Astrocyte (in vitro differentiated cells and primary cell): ENCODE measurements at places on chromosomes 16 and 17. TPM values are rescaled to one million over a fixed set of nuclear protein-coding genes. Genes with fewer than 3 reads are reported as not detected.

DNA sequence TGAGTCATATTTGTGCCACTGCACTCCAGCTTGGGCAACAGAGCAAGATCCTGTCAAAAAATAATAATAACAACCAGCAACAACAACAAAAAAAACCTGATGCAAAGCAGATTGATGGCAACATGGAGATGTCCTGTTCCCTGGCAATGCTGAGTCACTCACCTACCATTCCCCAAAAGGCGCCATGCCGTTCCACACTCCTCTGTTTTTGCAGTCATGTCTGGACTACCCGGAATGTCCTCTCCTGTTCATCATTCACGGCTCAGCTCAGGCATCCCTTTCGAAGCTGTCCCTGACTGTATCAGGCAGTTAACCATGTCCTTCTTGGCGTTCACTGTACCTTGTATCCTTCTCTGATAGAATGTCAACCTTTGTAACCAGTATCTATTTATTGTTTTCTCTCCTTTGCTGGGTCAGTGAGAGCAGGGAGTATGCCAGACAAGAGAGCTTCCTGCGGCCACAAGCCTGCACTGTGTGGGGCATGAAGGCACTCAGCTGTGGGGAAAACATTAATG, 147.7 kb downstream of the ABCC12 start:
- no peak for DNase-seq

DNA sequence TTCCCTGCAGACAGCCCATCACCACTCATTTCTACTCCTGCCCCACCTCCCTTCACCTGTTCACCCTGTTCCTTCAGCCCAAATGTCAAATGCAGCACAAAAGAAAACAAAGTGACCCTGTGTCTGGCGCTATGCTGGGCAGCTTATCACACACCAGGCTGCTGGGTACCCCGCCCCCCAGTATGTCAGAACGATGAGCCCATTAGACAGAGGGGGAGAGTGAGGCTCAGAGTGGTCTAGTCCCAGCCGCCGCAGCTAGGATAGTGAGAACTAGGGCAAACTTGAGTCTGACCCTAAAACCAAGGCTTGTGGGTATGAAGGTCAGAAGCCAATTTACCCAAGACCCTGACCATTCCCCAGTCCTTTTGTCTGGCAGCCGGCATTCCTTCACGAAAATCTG, 4.0 kb downstream of the TNP2 start:
- DNase-seq: no peak

GRCh38 chr17:2083613-2084035, 28.7 kb downstream of the HIC1 start:
- DNase-seq: no peak

GRCh38 chr16:69838489-69838888, 76.4 kb downstream of the WWP2 start:
- DNase-seq: no peak

DNA sequence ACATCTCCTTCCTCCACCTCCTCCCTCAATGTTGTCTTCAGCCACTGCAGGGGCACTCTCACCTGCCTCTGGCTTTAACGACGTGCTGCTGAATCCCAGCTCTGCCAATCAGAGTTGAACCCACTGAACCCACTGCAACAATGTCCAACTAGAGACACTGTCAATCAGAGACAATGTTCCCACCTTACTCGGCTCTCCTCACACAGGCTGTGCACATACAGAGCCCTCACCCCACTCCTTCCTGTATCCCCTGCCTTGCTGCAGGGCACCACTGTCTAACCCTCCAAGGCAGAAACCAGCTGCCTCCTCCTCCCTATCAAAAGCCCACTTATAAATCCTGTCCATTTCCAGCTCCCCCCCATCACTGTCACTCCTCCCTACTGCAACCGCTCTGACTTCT, 58.7 kb downstream of the ANKRD11 start:
- DNase-seq: no peak

DNA sequence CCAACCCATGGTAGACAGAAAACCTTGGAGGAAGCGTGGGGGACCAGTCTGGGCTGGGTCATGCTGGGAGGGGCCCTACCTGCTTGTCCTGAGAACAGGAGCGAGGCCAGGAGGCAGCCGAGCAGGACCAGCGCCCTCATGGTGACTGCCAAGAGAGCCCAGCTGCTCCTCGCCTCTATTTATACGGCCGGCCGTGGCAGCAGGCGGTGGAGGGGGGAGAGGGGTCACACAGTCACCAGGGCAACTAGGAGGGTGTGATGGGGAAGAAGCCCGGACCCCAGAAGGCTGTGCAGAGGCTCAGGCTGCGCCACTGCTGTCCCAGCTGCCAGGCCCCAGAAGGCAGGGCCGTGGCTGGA, at the start of gene SRL:
Gene SRL (minus strand): TSS at position 153 of the 356 bp plus-strand sequence. CDS start 13 bp downstream, at position 140.
- DNase-seq: no peak

DNA sequence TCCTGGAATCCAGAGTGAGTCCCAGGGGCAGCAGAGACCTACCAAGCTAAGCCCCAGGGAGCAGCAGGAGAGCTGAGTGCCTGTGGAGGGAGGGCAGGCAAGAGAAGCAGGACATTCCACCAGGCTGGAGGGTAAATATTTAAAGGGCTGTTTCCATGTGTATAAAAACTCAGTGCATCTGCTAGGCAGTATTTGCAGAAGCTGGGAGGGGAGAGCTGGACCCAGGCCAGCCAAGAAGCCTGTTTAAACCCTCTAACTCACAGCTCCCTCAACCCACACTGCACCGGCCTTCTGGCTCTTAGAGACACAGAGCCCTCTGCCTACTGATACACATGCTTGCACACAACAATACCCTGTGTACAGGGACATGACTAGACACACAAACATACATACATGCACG, 22.5 kb upstream of the TMEM132E start:
- DNase-seq: no peak

DNA sequence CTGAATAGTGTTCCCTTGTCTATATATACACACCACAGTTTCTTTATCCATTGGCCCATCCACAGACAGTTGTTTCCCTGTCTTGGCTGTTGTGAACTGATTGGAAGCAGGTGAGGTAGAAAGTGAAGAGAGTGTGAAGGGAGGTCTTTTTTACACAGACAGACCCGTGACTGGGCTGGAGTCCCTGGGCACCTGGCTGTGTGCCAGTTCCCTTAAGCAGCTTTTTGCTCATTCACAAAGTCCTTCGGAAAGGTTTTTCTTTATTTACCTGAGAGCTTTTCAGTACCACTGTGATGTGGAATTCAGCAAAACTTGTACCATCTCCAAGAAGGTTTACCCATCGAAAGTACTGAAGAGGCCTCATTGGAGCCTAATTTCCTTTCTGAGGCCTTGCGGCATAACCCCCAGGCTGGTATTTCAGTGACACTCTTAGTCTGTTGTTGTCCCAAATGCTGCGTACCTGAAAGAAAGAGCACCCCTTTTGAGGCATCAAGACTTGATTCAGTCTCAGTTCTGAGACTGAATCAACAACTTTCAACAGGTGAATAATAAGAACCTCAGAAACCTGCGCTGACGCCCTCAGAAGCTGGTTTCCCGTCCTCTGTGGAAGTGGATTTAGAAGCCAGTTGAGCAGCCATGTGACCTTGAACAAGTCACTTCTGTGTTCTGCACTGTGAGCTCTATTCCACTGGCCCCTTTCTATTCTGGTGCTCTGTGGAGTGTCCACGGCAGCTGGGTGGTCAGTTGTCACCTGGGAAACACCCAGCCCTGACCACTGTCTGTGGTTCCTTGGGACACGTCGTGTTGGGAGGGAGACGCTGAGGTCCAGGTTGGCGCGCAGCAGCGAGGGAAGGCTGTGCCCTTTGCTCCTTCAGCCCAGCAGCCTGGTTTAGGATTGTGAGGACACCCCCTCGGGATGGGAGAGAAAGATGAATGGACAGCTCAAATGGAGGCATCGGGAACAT, 53.9 kb upstream of the CRISPLD2 start:
- no peak for DNase-seq

SPNS1 gene
- total RNA-seq: 57.8 and 65.8 TPM in 2 replicates

DNA sequence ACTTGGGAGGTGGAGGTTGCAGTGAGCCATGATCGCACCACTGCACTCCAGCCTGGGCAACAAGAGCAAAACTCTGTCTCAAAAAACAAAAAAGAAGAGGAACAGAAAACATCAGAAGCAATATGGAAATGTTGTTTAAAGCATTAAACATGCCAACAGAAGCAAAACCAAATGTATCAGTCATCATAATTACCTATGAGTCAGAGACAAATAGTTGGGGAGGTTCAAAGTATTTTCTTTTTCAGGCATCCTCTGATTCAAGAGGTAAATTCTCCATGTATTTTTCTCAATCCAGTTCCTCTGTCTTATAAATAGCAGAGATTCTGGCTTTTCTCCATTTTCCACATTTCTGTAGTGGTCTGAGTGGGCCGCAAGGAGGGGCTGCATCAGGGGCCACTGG, 2.1 kb upstream of the TM4SF5 start:
- peak; percentile 20 for DNase-seq

- no peak for DNase-seq
Measured at GRCh38 chr16:12819126-12820117, 15.7 kb upstream of the CPPED1 start.

DNA sequence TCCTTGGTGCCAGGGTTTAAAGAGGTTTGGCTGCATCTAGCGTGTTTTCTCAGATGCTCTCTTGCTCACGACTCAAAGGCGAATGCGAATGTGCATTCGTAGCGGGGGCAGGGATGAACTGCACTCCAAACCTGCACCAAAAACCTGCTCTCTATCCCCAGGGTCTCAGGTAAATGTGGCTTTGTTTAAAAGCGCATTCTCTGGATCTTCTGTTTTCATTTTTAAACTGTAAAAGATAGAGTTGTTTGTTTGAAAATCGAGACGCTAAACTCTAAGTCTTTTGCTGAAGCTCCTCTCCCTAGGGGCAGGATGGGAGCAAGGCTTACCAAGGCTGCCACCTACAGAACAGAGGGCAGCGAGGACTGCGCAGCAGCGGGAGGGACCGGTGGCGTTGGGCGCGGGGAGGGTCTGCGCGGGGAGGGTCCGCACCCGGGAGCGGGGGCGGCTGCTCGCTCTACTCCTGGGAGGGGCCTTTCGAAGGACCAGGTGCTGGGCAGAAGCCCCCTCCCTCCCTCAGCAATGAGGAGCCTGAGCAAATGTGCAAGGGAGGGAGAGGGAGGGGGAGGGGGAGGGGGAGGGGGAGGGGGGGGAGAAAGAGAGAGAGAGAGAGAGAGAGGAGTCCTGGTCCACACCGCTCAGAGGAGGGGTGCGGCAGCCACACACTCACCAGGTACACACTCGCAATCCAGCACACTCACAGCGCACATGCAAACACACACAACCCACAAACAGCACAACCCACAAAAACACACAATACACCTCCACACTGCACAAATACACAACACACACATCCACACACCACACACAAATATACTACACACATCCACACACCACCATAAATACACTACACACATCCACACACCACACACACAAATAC, 142.8 kb downstream of the GRIN2A start:
- peak; percentile 16 for DNase-seq

MMP2 gene
- 1,220 and 1,246 TPM in 2 replicates for total RNA-seq

GNG13 gene
- not detected in 2 replicates for total RNA-seq

DNA sequence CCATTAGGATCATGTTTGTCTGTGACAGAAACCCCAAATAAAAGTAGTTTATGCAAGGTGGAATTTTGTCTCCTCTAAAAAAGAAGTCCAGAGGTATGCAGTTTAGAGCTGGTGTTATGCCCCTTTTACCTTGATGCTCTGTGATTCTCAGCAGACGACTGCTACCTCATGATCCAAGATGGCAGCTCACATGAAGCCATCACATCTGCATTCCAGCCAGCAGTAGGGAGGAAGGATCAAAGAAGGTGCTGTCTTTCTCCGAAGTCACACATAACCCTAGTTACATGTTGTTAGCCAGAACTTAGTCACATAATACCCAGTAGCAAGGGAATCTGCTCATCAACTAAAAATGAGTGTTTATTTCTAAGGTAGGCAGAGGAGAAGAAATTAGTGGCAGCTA, 135.7 kb upstream of the HS3ST2 start:
- DNase-seq: no peak

GLTPD2 gene
- total RNA-seq: not detected in 2 replicates

DNA sequence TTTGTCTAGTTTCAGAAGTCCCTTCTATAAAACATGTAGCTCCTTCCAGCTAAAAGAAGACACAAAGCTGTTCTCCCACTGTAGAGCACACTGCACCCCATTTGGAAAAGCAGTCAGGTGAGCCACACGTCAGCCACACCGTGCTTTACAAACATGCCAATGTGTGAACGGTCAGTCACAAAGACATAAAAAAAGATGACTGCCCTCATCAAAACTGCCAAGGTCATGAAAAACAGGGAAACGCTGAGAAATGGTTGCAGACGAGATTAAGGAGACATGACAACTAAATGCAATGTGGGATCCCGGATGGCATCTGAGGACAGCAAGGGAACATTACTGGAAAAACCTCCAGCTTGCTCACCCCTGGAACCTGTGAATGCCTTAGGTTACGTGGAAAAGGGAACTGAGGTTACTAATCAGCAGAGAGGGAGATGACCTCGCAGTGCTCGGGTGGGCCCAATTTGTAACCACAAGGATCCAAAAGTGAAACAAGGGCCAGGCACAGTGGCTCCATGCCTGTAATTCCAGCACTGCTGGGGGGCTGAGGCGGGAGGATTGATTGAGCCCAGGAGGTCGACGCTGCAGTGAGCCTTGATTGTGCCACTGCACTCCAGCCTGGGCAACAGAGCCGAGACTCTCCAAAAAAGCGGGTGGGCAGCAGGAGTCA, 8.1 kb downstream of the ANKRD11 start:
- no peak for DNase-seq

GRCh38 chr17:11779892-11780291, 181.6 kb downstream of the DNAH9 start:
- DNase-seq: no peak

DNA sequence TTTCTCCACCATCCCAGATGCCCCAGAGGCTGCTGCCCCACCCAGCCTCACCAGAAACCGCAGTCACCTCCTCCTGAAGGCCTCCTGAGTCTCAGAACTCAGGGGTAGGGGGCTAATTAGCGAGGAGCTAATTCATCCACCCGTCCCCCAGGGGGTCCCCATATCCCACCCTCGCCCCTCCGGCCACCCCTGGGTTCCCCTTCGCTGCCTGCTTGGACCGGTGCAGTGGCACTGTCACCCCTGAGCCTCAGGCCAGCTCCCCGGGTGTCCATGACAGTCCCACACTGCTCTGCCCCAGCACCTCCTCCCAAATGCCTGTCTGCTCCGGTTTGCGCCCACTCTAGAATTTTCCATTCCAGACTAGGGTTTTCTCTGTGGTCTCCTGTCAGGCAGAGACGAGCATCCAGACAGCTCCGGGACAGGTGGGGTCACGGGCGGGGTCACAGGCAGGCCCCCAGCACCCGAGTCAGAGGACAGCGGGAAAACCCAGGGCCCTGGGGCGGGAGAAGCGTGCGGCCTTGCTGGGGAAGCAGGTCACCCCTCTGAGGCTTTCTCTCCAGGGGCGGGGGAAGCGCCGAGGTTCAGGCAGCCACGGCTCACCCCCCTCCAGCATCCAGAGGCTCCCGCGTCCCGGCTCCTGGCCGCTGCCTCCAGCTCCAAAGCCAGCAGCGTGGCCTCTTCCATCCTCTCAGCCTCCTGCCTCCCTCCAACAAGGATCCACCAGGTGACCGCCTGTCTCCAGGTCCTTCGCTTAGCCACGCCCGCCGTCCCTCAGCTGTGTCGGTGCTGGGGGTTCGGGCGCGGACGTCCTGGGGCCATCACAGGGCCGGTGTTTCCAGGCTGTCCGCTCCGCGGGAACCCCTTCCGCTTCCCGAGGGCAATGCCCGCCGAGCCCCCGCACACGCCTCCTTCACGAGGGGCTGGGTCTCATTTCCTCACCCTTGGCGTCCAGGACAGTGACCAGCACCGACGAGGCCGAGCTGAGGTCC, 3.1 kb upstream of the PERCC1 start:
- no peak for DNase-seq

- DNase-seq: no peak
Measured at GRCh38 chr17:58215685-58216084, 3.4 kb downstream of the MKS1 start.

SLC35G6 gene
- total RNA-seq: not detected in 2 replicates

UMOD gene
- not detected in 2 replicates for total RNA-seq
